NCI-H1694 treated with DMSO at 0.1 percent for 48 hours (cell line): ENCODE measurements at places on chromosomes 2 and 18.

- DNase-seq, result no peak
These were observed 9.3 kb upstream of the SPATA3 start for GRCh38 chr2:230986520-230987136.

DNA sequence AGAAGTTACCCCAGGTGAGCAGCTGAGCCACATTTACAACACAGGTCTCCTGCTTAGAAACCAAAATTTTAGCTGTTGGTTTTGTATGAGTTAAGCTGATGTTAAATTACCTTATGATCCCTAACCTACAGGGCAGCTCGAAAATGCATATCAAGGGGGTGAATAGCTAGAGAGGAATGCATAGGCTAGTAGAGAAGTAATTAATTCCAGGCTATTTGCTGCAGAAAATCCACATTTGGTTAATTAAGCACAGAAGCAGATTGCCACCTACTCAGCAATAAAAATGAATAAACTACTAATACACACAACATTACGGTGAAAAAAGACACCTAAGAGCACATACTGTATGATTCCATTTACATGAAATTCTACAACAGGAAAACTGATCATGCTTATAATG lies 91.4 kb downstream of the OSBPL1A start:
- DNase-seq, result no peak

- no peak for DNase-seq
These were observed 19.7 kb upstream of the SFXN5 start for GRCh38 chr2:73091164-73091563.

- DNase-seq, result no peak
These were observed 76.9 kb upstream of the YWHAQ start for GRCh38 chr2:9707611-9708160.

- DNase-seq, result no peak
These were observed 226.5 kb upstream of the SPRED2 start for GRCh38 chr2:65658881-65659280.

DNA sequence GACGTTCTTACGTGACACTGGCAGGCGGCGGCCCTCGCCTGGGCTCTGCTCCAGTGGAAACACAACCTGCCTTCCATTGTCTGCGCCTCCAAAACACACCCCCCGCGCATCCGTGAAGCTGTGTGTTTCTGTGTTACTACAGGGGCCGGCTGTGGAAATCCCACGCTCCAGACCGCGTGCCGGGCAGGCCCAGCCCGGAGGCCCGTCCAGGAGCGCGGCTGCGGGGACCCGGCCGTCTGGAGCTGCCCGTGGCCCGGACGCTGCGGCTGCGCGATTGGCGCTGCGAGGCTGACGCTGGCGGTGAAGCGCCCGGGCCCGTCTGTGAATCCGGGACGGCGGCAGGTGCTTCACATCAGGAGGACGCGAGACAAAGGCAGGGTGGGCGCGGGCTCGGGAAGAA lies 670.3 kb upstream of the SALL3 start:
- no peak for DNase-seq

GRCh38 chr2:196262606-196263005 lies 91.2 kb upstream of the STK17B start:
- no peak for DNase-seq

GRCh38 chr2:43389581-43390466 lies 163.4 kb upstream of the ZFP36L2 start:
- no peak for DNase-seq

DNA sequence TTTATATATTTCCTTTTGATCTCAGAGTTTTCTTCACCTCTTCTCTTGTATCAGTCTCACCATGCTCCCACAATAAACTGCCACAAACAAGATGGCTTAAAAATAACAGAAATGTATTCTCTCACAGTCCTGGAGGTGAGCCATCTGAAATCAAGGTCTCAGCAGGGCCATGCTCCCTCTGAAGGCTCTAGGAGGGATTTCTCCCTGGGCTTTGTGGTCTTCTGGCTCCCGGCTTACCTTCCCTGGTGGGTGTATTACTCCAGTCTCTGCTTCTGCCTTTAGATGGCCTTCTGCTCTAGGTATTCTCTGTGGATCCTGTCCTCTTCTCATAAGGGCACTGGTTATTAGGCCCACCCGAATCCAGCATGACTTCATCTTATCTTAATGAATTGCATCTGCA lies 994.7 kb upstream of the POU3F3 start:
- no peak for DNase-seq

DNA sequence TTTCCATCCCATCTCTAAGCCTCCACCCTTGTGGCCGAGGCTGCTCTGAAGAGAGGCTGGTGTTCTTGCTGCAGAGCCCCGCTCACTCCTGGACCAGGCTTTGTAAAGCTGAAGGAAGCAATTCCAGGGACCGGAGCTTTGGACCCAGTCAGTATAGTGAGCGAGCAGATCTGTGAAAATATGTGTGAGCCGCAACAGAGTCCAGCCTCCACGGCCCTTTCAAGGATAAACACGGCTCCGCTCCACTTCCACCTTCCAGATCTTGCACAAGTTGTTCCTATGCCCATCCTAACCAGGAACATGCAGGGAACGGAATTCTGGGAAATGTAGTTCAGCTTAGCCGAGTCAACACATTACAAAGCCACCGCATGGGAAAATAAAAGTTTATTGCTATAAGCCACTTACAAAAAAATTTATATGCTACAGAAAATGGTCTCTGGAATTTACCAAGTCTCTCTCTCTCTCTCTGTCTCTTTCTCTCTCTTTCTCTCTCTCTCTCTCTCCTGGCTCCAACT lies 151.7 kb upstream of the ZNF521 start:
- peak; percentile 20 for DNase-seq

- no peak for DNase-seq
These were observed 4.5 kb upstream of the SFTPB start for GRCh38 chr2:85672456-85672855.

GRCh38 chr18:78655921-78656320 lies 323.7 kb upstream of the SALL3 start:
- DNase-seq, result no peak

DNA sequence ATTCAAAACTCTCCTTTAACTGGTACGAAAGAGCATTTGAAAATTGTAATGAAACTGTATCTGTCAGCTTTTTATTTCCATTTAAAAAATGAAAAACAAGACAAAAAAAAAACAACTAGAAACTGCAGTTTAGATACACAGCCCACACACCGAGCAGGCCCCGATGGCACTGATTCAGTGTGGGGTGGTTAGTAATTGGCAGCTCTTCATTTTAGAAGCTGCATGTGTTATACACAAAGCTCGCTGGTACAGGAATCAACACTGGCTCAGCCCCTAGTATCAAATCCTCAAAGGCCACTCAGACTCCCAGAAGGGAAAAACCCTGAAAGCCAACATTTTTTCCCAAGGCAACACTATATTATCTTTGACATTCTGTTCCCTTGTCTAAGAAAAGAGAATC lies 30.5 kb upstream of the RMDN2 start:
- DNase-seq, result no peak

- DNase-seq, result peak; percentile 11
These were observed 148.1 kb downstream of the ACKR3 start for GRCh38 chr2:236717729-236718128.
